ENCODE measurements at places on chromosomes 3 and 15. TPM values are rescaled to one million over a fixed set of nuclear protein-coding genes. Genes with fewer than 3 reads are reported as not detected.
A peak's percentile ranks its signal among the peaks of the same experiment; 100 is the strongest.

FANCD2OS gene
- not detected for polyA plus RNA-seq

DNA sequence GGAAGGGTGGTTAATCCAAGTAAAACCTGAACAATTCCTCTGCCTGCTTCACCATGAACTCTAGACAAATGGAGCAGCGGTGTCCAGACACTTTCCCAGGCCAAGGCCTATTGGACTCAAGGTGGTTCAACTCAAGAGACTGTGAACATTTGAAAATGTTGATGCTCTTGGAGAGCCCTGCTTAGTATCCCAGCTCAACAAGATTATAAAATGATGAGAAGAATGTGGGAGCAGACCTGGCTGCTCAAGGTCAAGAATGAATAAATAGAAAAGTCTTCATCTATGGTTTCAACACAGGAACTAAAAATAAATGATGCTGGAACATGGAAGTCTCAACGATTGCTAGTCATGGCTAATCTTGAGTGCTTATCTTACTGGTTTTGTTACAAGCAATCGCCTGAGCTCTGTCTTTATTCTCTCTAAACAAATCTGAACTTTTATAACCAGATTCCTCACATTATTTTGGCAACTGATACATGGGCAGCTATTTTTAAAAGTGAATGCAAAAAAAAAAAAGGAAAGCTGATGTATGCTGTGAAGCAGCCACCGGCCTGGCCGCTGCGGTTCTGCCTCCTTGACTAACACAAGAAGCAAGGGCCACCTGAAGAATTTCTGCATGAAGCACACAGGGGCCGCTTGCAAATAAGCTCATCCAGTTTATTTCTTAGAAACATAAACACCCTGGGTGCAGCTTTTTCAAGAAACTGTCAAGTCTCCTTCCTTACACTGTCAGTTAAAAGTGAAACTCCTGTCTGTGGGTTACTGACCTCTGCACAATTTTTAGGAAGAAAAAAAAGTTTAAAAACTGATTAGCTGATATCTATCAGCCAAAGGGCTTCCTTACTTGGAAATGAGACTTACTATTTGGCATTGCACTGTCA is 120.1 kb upstream of the ARHGEF3 start:
- DNase-seq: no peak

DNA sequence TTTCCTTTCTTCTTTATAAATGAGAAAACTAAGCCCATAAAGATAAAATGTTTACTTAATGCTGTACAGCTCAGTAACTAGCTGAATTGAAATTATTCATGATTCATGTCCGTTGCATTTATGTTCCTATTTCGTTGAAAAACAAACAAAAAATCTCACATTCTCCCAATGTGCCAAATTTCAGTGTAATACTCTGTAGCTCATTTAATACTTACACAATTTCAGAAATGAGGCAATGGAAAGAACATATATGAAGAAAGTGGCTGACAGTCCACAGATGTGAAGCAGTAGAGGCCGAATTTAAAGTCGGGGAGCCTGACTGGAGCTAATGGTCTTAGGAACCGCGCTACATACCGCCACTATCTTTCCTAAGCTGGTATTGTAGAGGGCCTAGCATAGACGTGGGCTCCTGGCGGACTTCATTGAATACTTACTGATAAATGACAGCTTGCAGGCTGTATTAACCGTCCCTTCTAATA is 651 bp downstream of the PLSCR2 start:
- DNase-seq: no peak

GRCh38 chr15:77107068-77107467 is 36.2 kb upstream of the TSPAN3 start:
- no peak for DNase-seq

ISLR2 gene
- 0.82 TPM for polyA plus RNA-seq

GRCh38 chr15:73125219-73125618 is 73.0 kb downstream of the NEO1 start:
- DNase-seq: no peak

SOX2 gene
- 0.68 TPM for polyA plus RNA-seq

MOBP gene
- polyA plus RNA-seq: 0.16 TPM

CIAO2A gene
- polyA plus RNA-seq: 97.6 TPM

- peak; percentile 65 for DNase-seq
These were observed 210.1 kb downstream of the CHST2 start for GRCh38 chr3:143329567-143330211.

LINGO1 gene
- 12.3 TPM for polyA plus RNA-seq

DNA sequence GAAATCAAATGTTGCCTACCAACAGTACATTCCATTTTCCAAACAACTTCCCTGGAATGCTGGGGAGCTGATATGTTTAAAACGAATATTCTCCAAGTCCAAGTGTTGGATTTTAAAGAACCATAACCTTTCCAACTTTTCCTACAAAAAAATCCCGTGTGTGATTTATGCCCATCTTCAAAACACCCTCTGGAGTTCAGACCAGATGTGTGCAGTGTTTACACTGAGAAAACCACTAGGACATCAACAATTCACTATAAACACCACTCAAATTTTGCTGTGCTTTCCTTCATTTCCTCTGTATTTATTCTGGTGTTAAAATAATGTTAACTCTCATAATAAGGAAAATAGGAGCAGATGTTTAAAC is 2.4 kb downstream of the VGLL4 start:
- DNase-seq: no peak

DNA sequence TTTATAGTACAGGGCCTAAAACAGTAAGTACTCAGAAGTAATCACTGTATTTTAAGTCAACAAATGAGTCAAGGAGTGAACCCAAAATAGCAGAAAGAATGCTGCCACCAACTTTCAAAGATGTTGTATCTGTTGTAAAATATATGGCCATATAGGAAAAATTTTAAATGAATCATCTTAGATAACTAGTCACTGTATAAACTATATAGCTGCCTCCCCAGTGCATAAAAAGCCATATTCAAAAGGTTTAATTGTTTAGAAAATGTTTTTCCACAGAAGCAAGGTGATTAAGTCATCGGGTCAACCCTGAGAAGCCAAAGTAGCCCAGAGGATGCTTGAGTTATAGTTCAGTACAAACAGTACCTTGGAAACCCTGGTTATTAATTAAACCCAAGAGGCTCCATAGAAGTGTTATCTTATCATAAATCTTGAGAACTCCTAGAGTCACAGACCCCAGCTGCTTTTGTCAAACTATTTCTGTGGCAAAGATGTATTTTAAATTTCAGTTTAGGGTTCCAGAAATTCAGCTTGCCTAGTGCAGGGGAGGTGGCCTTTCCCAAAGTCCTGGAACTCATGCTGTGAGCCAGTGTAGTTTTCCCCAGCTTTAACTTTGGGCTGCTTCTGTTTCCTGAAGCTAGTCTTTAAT is 39.2 kb downstream of the MBNL1 start:
- DNase-seq: no peak
